Liver (tissue), 10 donors: ENCODE measurements at places on chromosomes 7 and 10.

DNA sequence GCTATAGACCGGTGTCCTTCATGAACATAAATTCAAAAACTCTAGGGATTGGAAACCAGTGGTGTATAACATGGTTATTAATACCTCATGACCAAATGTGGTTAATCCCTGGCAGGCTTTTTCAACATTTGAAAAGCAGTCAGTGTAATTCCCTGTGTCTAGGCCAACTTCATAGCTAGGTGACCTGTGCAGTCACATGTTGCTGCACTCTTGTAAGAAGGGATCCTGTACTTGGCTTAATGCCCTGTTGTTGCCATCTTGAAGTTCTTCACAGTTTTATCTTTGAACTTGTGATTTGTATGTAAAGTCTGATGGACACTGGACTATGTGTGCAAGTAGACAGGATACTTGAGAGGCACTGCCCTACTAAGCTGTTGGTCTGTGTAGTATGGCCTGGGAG lies 39.7 kb downstream of the ZNF33A start:
- no peak for DNase-seq

DNA sequence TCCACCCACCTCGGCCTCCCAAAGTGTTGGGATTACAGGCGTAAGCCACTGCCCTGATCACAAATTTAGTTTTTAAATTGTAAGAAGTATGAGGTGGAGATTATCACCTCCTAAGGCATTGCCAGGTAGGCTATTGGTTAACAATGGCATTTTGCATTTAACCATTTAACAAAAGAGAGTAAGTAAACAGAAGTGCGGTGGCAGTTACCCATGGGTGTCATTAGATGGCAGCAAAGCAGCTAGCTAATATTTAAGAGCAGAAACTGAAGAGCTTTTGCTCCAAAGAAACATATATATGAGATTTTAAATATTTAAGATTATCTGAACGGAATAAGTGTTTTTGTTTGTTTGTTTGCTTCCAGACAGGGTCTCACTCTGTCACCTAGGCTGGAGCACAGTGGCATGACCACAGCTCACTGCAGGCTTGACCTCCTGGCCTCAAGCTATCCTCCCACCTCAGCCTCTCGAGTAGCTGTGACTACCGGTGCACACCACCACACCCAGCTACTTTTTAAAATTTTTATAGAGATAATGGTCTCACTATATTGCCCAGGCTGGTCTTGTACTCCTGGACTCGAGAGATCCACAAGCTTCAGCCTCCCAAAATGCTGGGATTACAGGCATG lies 325.5 kb upstream of the C7orf33 start:
- DNase-seq: no peak

GRCh38 chr10:131743190-131744151 lies 157.3 kb upstream of the PPP2R2D start:
- no peak for DNase-seq

DNA sequence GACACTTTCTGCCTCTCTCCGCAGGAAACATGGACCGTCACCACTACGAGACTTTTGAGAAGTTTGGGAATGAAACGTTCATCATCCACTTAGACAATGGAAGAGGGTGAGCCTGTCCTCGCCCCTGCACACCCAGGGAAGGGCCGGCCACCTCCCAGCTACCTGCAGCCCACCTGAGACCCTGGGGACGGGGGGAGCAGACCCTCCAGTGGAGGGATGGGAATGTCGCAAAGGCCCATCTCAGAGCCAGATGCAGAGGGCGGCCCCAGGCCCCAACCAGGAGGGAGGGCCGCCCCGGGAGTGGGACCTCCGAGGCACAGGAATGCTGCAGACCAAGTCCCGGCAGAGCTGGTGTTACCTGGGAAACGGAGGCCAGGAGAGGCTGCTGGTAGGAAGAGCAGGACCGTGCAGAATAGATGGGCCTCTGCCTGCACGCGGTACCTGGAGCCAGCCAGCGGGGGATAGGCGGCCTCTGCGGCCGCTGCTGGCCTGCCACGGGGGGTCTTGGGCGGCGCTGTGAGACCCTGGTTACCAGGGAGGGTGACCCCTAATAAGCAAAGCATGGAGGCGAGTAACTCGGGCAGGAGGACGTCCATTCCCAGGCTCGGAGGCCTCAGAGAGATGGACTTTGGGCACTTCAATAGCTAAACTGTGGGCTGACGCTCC lies 32.9 kb upstream of the FOXL3 start:
- no peak for DNase-seq

DNA sequence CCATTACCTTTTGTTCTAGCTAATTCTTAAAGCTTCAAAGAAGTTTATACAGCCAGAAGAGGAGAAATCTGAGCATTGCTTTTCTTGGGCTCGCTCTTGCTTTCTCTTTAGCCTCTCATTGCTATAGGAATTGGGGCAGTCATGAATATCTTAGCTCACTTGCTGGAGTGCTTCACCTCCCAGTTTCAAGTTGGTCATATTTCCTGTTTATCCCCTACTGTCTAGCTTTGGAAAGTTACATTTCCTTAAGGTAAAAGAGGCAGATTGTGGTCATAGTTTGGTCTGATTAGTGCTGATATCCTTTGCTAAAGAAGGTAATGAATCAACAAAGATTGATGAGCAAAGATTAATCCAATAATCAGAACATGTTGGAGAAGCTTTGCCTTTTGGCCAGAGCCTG lies 77.7 kb upstream of the GLI3 start:
- DNase-seq: no peak

- no peak for DNase-seq
These were observed 154.7 kb downstream of the ANK3 start for GRCh38 chr10:60235001-60235400.

DNA sequence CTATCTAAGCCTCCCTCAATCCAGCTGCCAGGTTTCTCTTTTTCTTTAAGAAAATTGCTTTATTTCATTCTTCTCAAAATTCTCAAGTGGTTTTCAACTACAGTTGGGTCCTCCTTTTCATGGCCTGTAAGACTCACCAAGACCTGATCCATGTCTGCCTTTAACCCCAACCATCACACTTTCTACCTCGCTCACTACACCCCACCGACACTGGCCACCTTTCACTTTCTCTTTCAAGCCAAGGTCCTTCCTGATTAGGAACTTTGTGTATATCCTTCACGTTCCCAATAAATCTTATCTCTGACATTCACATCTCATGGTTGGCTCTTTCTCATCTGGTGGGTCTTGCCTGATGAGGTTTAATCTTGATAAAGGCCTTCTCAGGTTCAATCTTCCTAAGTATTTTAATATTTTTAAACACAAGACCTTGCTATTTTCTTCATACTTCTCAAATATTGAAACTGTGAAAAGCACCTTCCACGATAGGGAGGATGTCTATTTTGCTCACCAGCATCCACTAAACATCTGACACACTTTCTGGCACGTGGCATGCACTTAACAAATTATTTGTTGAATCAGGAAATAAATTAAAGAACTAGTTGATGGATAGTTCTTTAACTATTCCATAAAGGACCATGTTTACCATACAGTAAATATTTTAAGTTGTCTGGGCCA lies 624.8 kb downstream of the GRID1 start:
- DNase-seq: no peak

DNA sequence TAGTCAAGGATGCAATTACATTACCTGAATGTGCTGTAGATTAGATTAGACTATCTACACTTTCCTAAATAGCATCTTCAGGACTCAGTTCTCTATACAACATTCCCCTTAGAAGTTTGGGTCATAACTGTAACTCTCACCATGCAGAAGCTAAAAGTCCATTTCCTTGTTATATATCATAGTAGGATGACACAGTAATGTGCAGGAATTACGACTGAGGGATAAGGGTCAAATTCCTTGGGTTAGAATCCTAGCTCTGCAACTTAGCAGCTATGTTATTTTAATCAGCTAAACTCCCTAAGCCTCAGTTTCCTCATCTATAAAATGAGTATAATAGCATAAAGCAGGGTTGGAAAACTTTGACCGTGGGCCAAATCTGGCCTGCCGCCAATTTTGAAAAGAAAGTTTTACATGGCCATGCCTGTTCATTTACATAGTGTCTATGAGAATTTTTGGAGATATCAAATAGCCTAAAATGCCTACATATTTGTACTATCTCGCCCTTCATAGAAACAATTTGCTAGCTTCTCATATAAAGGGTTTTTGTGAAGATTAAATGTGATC lies 14.8 kb downstream of the NRCAM start:
- no peak for DNase-seq

- DNase-seq: no peak
These were observed 101.4 kb downstream of the PODXL start for GRCh38 chr7:131455001-131455400.

DNA sequence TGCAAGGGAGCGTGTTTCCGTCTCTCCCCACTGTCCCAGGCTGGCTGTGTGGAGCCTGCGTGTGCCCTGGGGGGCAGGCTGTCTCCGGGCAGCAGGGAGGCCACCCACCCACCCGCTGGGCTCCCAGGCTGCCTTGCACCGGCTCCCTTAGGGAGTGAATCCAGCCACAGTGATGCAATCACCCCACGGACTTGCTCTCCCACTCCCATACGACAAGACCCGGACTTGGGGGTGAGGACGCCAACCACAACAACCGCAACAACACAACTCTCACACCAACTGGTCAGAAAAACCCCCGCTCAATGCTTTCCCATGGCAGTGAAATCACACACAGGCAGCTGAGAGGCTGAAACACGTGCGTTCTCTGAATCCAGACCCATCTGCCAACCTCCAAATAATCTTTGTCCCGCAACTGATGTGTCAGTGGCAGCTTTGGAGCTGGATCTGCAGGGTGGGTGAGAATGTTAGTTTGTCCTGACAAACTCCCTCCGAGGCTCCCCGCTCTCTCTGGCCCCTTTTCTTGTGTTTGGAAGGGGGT lies 62.7 kb upstream of the DDC start:
- DNase-seq: no peak

DNA sequence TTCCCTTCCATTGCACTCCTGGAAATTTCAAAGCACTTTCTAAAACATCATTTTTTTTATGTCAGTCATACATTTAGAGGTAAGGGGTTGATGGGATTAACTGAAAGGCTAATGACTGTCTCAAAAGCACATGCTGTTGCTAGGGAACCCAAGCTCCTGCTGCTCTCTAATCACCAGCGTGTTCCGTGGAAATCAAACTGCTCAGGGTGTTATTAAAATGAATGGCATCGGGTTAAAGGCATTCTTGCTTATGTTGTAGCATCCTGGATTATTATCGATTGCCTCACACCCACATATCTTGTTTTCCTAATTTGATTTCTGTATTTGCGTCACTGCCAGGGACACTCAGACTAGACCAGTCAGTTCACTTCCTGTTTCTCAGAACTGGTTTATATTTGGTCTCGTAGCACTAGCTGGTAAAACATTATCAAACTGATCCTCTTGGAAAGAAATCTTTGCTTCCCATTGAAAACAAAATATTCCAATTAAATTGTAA lies 216.5 kb upstream of the MKLN1 start:
- DNase-seq: no peak

DNA sequence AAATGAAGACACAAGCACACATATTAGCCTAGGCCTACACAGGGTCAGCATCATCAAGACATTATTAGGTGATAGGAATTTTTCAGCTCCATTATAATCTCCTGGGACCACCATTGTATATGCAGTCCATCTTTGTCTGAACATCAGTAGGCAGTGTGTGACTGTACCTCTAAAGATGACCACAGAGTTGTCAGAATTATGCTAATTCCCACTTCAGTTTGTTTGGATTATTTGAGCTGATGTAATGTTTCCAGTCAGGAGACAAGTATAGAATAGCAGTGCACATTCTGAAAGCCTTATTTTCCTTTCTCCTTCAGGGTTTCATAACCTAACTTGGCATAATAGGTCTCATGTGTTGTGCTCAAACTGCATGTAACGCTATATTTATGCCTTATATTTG lies 306.4 kb downstream of the NXPH1 start:
- DNase-seq: no peak

- DNase-seq: no peak
These were observed 145.9 kb downstream of the GFRA1 start for GRCh38 chr10:116126954-116127695.

GRCh38 chr7:68438016-68438415 lies 1160.3 kb upstream of the AUTS2 start:
- no peak for DNase-seq

DNA sequence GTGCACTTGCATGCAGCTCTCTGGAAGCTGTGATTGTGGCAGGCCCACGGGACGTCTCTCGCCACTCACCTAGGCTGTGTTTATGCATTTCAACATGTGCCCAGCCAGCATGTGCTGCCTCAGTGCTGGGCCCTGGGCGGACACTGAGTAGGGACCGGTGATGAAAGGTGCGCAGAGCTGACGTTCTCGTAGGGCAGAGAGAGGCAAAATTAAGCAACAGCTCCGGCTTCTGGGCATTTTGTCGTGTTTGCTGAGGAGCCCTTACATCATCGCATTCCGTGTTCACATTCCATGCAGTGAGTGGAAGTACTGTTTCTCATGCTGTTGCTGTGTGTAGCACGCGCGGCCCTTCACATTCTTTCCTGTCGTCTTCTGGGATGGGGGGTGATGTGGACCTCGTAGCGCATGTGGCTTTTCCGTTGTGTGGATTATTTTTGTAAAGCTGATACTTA lies 50.5 kb downstream of the PRF1 start:
- DNase-seq: no peak

GRCh38 chr7:69341288-69341687 lies 257.0 kb upstream of the AUTS2 start:
- no peak for DNase-seq

DNA sequence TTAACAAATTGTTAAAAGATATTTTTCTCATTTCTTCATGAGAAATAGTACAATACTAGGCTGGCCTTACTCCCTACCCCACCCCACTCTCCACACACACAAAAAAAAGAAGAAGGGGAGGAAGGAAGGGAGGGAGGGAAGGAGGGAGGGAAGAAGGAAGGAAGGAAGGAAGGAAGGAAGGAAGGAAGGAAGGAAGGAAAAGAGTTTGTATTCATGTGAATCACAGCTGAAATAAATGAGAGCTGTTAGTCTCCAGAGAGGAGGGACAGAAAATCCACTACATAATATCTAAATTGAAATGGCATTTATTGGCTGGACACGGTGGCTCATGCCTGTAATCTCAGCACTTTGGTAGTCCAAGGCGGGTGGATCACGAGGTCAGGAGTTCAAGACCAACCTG lies 57.8 kb downstream of the SEMA3A start:
- DNase-seq: no peak

DNA sequence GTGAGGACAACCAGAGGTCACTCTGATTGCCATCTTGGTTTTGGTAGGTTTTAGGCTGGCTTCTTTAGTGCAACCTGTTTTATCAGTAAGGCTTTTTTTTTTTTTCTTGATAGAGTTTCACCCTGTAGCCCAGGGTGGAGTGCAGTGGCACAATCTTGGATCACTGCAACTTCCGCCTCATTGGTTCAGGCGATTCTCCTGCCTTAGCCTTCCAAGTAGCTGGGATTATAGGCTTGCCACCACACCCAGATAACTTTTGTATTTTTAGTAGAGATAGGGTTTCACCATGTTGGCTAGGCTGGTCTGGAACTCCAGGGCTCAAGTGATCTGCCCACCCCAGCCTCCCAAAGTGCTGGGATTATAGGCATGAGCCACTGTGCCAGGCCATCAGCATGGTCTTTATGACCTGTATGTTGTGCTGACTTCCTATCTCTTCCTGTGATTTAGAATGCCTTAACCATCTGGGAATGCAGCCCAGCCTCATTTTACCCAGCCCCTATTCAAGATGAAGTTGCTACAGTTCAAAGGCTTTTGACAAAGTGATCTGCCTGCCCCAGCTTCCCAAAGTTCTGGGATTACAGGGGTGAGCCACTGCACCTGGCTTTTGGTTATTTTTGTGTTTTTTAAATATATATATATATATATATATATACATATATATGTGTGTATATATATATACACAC lies 7.0 kb upstream of the ZNF425 start:
- no peak for DNase-seq
